ENCODE measurements at places on chromosomes 2 and 18.

DNA sequence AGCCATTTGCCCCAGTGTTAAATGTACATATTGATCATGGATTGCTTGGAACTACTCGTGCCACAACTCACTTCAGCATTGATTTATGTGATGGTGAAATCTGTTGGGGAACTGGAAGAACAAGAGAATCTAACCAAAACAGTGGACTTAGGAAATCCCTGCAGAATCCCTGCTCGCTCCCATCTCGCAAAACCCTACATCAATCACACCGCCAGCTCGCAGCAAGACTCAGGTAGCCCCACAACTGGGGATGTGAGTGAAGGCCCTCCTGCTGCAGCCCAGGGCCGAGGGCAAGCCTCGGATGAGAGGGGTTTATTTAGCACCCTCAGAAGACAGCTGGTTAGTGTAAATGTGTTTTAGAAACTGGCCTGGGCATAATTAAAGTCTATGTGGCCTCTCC, 171.6 kb downstream of the ANAPC1 start:
- DNase-seq, result no peak

DNA sequence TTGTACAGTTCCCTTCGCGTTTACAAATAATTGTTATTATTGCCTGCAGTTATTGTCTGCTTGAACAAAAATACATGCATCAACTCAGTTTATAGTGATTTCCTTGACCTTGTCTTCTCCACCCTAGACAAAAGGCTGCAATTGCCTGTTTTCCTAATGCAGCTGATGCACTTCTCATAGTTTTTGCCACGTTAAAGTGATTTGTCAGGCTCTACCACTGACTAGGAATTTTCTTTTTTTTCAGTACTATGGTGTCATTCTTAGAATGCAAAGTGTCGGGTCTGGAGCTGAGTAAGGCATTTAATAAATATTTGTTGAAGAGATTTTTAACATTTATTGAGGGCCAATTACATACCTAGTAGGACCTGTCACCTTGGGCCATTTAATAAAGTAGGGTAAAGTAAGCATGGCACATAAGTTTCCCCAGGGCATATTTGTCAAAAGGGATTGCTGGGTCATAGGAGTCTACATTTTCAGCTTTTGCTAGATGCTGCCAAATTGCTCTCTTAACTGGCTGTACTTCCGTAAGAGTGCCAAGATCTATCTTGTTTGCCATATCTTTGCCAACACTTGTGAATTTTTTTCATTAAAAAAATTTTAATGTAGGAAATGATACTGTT, 24.1 kb downstream of the ACSL3 start:
- no peak for DNase-seq

DNA sequence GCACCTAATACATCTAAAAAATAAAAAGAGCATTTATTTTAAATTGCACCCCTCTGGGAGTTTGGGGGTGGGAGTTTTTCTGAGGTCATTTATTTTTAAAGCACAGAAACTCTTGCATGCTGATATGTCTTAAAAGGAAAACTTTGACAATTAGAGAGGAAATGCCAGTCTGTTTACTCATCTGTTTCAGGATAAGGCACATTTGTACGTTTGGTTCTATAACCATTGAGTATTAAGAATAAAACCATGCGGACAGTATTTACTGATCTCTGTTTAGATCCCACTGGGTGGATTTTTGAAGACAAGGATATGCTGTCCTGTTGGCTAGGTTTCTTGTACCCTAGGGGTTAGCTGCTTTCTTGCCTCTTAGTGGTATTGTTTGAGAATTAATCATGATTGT, 122.9 kb downstream of the TANC1 start:
- DNase-seq, result no peak

GRCh38 chr2:105042189-105042588, 4.3 kb downstream of the MRPS9 start:
- DNase-seq, result no peak

DNA sequence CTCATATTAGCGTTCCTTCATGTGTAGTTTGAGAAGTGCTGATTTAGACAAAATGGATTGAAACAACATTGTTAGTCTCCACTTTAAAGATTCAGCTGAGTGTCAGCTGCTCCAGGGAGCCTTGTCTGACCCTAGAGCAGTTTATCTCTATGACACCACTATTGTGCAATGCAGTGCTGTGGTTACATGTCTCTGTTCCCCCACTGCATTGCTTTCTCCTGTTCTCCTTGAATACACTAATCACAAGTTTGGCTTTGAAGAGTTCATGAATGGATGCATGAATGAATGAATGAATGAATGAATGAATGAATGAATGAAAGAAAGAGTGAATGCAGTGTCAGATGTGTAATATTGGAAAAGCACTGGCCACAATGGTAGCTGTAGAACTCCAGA, 38.3 kb downstream of the GCG start:
- no peak for DNase-seq

- no peak for DNase-seq
Observed at GRCh38 chr2:235716875-235717496, 223.1 kb downstream of the AGAP1 start.

DNA sequence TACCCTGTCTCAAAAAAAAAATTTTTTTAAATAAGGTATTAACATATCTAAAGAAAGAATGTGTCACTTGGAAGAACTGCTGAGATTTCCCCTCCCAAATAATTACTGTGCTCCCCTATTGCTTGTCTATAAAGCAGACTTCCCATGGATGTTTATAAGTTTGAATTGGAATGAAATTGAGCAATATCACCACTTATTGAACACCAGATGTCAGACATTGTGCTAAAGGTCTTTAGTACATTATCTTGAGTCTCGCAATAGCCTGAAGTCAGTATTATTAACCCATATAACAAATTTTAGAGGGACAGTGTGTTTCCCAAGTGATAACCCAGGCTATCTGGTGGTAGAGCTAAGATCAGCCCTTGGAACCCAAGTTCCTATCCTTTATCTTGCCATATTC, 102.9 kb upstream of the MSH2 start:
- DNase-seq, result no peak

DNA sequence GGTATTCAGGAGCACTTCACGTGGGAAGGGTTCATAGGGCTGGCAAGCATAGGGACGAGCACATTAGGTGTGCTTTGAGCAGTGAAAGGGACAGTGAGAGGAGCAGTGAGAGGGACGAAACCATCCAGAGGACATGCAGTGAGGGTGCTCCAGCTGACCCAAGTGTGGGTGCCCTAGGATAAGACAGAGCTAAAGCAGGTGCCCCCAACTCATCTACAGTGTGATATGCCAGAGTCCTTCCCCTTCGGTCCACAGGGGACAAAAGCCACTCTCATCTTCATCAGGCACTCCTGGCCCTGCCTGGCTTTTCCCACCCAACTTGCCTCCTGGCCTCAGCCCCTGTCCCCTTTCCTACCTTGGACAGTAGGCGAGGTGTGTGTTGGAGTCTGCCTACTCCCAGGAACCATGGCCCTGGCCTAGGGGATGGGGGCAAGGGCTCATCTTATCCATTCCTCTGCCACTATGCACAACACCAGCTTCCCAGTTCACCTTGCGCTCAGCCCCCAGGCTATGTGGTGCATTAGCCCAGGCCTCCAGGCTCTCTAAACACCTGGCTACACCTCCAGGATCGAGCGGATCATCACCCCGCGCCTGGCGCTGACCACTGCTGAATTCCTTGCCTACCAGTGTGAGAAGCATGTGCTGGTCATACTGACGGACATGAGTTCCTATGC, 16.1 kb upstream of the ANKRD53 start:
- DNase-seq, result peak; percentile 27

DNA sequence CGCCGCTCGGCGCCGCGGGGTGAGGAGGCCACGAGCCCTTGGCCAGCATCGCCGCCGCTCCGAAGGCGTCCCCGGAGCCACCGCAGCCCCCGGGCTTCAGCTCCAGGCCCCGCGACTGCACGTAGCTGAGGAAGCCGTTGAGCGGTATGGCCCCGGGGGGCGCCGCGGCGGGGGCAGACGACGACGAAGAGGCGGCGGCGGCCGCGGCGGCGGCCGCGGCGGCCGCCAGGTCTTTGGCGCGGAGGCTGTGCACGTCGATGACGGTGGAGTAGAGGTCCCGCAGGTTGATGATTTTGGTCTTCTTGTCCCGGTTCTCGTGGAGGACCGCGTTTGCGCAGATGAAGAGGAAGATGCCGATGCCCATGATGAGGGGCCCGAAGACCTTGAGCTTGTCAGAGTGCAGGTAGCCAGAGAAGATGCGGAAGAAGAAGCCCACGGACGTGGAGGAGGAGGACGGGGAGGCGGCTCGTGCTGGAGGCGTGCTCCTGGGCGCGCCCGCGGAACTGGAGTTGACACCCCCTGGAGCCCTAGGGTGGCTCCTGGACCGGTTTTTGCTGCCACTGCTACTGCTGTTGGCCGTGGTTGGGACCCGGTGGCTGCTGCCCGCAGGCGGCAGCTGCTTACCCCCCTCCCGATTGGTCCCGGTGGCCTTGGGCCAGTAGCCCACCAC, 4.0 kb downstream of the TMEM200C start:
- peak; percentile 25 for DNase-seq

GRCh38 chr2:172100935-172101820, 1.5 kb downstream of the DLX2 start:
- DNase-seq, result peak; percentile 27

GRCh38 chr18:59820663-59821062, 79.1 kb upstream of the PMAIP1 start:
- DNase-seq, result no peak

DNA sequence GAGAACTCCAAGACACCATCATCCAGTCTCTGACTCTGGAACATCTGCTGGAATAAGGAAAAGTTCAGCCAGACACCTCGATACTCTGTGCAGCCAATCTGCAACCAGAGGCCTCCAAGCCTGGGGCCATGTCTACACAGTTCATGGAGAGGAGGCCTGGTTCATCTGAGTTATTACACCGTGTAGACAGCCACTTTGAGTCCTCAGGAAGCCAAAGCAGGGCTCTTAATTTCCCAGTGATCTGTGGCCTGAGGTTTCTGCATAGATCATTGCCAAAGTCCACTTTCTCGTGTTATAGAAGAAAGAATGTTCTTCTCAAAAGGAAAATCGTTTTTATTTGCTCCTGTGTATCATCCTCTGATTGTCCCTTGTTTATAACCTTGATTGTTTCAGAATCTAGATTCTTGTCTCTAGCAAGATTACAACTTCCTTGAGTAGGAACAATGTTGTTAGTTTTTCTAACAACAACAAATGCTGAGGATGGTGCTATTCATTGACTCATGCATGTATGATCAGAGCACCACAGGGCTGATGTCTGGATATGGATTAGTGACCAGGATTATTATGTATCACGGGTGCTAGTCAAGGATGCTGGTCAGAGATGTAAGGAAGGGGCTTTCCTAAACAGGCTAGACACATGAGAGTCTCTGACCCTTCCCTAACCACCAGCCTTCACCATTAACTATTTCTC, 30.7 kb upstream of the MARCO start:
- no peak for DNase-seq

DNA sequence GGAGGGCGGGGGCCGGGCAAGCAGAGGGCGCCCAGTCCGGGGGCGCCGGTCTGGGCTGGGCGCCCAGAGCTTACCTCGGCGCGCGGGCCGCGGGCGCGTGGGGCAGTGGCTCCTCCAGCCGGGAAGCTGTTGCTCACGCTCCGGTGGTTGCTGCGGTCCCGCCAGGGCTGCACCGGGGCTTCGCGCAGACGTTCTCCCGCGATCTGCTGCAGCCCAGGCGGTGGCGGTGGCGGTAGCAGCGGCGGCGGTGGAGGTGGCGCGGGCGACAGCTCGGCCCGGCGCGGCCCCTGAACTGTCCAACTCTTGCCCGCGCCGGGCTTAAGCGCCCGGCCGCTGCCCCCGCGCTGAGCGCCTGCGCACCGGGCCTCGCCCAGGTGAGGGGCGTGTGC, 391 bp downstream of the ZNF385B start:
- peak; percentile 37 for DNase-seq

- no peak for DNase-seq
Observed at GRCh38 chr2:218422403-218423086, 3.6 kb downstream of the VIL1 start.

DNA sequence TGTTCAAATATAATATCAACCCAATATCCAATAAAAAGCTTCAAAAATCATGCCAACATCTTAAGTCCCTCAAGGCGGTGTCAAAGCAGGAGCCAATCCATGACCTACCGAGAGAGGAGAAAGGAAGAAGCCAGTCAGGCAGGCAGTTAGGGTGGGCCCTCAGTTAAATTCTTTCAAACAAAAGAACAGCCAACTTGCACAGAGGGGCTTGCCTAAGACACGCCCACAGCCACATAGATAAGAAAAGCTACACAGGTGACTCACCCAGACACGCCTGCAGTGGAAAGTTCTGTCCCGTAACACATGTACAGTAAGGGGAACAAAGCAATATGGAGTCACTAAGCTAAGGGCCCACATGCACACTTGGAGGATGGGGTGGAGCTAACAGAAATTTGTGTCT, 61.3 kb downstream of the SP110 start:
- no peak for DNase-seq

DNA sequence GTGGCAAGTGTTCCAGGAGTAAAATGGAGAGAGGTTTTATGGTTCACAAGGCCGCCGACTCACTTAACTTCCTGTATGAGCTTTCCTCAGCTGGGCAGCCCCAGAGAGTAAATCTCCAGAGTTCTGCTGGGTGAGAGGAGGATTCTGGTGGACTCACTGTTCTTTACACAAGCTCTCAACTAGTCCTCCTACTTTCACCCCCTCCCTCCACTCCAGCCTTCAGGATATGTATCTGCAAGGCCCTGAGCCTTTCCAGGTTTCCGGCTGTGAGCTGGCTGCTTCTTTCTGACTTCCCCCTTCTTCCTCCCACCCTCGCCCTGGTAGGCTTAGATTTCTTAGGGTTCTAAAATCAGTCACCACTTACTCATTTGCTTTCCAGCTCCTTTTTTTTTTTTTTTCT, 34.0 kb downstream of the EML6 start:
- peak; percentile 19 for DNase-seq

DNA sequence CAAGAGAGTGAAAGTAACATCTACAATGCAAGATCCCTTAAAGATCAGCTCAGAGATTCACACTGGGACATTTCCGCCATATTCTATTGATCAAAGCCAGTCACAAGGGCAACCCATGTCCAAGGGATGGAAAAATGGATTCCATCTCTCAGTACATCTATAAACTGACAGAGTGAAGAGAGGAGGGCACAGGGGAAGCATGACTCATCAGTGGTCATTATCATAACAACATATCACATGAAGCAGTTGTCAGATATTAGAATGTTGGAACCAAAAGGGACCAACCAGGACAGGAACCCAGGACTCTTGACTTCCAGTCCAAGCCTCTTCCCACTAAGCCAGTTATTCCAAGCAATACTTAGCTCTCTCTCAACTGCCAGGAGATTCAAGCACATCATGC, 54.9 kb upstream of the IGFBP2 start:
- DNase-seq, result no peak

DNA sequence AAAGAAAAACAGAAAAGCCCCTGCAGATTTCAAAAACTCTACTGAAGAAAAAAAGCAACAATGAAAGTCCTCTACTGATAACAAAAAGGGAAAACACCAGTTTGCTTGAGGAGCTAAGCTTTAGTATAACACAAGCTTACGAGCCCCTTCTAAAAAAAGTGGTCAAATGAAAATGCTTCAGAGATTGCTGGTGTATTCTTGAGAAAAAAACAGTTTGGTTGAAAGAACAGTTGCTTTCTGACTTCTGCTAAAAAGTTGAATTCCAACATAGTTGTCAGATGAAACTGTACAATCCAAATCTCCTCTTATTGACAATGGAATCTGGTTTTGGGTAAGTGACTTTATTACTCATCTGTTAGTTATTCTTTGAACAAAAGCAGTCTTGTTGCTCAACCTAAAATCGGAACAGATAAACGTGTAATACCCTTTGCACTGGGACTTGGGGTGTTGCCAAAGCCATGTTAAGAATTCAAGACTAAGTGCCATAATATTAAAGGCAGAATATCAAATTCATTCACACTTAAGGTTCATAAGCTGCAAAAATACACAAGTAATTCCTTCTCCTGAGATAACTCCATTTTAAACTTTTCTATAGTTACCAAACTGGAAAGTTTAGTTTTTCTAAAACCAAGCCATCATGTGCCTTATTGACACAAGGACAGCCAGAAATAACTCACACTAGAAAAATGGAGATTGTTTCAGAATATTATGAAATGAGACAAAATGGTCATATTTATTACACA, 45.3 kb upstream of the SPAG16 start:
- DNase-seq, result no peak
